CD4-positive, alpha-beta T cell treated with Interleukin-2 at 100 ng/mL for 4 hours (primary cell): ENCODE measurements at places on chromosomes 1 and 21.

DNA sequence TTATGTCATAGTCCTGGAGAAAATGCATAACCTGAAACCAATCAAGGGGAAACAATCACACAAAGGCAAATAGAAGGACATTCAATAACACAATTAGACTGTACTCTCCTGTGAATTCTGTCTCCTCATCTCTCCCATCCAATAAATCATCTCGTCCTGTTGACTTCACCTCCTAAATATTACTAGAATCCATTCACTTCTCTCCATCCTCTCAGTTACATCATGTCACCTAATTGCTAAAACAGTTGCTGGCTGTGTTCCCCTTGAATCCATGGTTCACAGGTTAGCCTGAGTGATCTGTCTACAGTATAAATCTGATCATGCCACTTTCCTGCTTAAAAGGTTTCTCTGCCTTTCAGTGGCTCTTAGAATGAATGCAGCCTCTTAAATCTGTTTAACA, 220.2 kb downstream of the TGFB2 start:
- DNase-seq, result no peak

DNA sequence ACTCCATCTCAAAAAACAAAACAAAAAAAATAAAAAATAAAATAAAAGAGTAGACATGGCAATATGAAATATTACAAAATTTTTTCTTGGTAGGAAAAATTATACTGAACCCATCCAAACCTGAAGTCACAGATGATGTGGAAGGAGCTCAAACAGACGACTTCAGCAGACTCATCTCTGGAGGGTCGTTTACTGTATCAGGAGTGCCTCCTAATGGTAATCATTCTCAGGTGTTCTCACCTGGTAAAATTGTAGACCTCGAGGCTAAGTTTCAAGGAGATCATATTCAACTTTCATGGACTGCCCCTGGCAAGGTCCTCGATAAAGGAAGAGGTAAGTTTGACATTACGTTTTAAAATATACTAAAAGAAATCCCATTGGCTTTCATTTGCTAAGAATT, 54.3 kb upstream of the SH3GLB1 start:
- DNase-seq, result no peak

GRCh38 chr1:8463144-8463927, 145.4 kb downstream of the SLC45A1 start:
- no peak for DNase-seq

DNA sequence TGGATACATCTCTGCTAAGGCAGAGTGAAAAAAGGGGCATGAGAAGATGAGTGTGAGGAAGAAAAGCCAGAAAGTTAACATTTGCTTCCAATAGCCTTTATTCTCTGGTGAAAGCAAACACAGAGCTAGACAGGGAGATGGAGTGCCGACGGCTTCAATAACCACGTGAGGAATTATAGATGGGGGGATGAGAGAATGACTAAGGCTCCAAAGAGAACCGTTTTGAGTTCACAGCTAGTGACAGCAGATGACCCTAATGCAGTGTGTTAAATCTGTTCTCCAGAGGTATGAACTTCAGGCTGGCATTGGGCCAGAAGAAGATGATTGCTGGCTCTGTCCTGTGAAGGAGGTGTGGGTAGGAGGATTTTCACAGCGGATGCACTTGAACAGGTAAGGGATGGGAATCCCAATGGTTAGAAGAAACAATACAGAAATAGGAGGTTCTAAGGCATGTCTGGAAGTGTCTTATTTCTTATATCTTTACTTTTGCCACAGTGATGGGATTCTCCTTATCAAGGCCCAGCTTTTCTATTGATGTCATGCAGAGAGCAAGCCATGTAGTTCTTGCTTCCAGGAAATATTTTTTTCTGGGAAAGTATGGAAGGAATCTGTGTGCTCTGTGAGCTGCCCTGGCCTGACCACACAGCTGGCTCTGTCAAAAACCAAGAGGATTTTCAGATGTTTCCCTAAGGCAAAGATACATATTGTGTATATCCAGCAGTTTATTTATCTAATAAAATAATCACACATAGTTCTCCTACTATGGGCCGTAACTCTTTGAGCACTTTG, 573.8 kb downstream of the LTN1 start:
- no peak for DNase-seq

GRCh38 chr1:15132965-15133364, 20.6 kb upstream of the TMEM51 start:
- no peak for DNase-seq

DNA sequence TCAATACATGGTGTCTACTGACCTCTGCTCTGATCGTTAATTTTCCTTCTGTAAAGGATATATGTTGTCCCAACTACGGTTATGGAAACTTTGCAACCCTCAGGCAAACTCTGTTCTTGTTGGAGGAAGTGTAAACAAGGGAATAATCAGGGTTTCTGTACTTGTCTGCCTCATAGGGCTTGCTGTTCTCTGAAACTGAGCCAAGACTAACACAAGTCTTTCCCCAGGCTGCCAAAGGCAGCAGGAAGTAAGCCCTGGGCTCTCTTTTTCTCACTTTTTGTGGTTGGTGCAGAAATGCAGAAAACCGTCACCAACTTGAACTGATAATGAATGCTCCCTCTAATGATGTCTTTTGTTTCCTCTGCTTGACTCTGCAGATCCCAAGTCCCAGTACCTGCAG, 7.6 kb downstream of the CYP4X1 start:
- DNase-seq, result no peak
